ENCODE measurements at places on chromosomes 2 and 18.

- DNase-seq: no peak
Observed at GRCh38 chr2:85607268-85608215, 4.3 kb downstream of the C2orf68 start.

GRCh38 chr2:125543968-125544514, 1111.9 kb upstream of the GYPC start:
- DNase-seq: no peak

- DNase-seq: no peak
Observed at GRCh38 chr18:10487154-10487553, 32.7 kb downstream of the APCDD1 start.

DNA sequence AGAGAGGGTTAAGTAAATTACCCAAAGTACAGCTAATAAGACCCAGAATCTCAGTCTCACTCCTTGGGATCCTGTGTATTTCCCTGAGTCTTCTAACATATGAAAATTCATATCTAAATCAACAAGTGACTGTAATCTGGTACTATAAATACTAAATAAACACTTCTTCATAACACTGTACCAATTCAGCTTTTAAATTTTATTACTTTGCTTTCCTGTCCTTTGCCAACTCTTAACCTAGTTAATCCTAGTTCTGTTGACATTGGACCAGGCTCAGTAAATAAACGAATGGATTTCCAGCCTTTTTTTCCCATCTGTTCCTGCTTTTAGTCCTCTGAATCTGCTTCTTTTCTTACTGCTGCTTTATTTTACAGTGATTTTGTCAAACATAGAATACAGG, 13.8 kb downstream of the MRPL35 start:
- no peak for DNase-seq

- DNase-seq: no peak
Observed at GRCh38 chr2:149364839-149365238, 34.5 kb downstream of the LYPD6 start.

DNA sequence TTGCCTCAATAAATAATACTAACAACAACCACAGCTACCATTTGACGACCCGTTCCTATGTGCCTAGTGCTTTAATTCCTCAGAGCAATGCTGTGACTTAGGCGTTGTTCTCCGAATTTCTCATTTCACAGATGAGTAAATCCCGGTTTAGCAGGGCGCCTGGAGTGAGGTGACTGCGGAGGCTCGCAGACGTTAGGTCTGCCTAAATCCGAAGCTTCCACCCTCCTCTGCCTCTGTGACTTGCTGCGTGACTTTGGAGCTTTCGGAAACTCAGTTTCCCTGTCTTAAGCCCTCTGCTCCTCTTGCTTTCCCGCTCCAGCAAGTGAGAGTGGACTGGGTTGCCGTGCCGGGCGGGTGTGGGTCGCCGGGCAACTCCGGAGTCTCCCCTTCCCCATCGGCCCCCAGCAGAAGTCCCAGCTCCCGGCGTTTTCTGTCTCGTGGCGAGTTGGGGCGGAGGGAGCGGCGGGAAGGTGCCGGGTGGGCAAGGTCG, 711 bp upstream of the ATOH8 start:
- no peak for DNase-seq

GRCh38 chr18:42024131-42024530, 69.1 kb downstream of the PIK3C3 start:
- DNase-seq: no peak

DNA sequence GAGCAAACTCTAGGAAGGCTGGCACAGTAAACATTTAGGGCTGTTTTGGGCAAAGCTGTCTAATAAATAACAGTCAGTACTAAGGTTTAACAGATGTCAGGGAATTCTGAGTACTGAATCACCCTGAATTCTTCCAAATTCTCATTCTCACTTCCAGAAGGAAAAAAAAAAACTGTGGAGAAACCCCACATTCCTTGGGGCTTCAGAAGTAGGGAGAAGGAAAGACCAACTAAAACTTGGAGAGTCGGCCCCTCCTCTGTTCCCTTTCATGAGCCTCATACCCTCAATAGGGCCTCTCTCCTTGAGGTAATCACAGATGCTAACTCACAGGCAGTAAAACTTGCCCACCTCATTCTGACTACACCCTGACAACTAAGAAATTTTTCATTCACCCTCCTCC, 62.1 kb downstream of the CCDC148 start:
- DNase-seq: no peak

GRCh38 chr2:119518401-119519056, 5.8 kb downstream of the SCTR start:
- DNase-seq: no peak

GRCh38 chr2:238875101-238875470, 27.2 kb downstream of the TWIST2 start:
- DNase-seq: no peak

DNA sequence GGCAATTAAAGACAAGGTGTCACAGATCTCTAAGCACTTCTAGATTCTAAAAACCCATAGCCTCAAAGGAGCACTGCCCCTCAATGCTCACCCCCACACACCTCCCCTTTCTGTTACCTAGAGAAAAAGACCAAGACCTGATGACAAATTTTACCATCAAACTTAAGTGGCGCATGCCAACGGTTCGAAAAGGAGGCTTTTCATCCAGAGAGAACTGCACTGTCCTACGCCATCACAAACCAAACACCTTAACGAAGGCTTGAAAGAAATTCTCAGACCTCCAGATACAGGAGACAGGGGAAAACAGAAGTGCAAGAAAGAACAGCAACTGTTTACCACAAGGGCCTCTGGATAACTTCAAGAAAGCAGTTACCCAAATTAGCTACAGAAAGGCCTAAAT, 2.0 kb upstream of the ZC3H6 start:
- DNase-seq: no peak

- no peak for DNase-seq
Observed at GRCh38 chr2:15315411-15315810, 245.7 kb downstream of the NBAS start.

GRCh38 chr18:32261003-32261402, 71.2 kb downstream of the MEP1B start:
- no peak for DNase-seq

GRCh38 chr18:63869374-63869773, 18.1 kb upstream of the SERPINB2 start:
- DNase-seq: no peak

DNA sequence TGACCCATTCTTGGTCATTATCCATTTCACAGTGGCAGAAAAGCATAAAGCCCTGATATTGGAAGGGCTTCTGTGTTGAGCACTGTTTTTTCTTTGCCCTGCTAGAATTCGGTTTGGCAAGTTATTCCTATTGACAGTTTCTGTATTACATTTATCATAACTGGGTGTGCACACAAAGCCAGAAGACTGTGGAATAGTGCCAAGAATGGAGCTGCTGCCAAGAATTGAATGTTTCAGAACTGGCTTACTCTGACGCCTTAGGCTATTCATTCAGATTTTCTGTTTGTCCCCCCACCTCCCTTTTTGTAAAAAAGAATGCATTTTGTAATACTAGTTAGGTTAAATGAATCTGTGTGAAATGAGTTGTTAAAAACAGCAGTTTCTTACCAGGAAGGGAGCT, 12.7 kb downstream of the KDM3A start:
- peak; percentile 56 for DNase-seq

DNA sequence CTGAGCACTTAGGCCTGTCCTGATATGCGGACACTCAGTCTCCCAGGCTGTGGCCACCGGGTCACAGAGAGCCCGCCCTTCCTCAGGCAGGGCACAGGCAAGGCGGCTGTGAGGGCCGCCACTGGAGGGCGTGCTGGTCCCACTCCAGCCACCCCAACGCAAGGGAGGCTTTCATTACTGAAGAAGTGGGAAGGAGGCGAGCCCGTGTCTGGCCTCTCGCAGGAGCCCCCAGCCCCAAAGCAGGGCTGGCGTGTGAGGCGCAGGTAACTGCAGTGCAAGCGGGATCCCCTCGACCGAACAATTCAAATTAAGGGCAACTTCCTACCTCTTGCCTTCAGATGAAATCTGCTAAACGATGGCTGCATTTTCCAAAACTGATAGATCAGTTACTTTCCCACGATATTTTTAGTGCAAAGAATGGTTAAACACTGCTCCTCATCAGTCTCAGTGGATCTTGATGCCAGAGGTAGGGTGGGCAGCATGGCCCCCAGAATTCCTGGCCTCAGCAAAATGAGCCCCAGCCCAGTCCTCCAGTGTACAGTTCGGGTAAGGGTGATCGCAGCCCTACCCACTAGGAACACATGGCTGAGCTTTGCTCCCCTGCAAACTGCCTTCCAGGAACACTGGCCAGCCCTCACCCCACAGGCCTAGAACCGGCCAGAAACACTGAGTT, 97.2 kb downstream of the SEPTIN10 start:
- no peak for DNase-seq

DNA sequence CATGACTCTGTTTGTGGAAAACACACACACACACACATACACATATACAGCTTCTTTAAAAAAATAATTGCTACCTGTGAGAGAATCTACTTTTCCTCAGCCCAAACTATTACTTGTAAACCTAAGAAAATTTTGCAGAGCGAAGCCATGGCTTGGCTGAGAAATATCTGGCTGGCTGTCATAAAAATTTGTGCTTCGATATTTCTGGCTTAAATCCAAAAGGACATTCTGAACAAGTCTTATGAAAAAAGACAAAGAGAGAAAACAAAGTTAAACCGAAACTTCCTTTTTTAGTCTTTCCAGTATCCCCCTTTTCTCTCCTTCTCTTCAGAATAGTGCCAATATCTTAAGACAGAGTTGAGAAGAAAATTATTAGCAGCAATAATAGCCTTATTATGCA, 2048.0 kb downstream of the SUCLG1 start:
- no peak for DNase-seq

- no peak for DNase-seq
Observed at GRCh38 chr2:2234398-2235195, 96.5 kb downstream of the MYT1L start.
